ENCODE measurements at places on chromosomes 12 and 14.
A peak's percentile ranks its signal among the peaks of the same experiment; 100 is the strongest.

DNA sequence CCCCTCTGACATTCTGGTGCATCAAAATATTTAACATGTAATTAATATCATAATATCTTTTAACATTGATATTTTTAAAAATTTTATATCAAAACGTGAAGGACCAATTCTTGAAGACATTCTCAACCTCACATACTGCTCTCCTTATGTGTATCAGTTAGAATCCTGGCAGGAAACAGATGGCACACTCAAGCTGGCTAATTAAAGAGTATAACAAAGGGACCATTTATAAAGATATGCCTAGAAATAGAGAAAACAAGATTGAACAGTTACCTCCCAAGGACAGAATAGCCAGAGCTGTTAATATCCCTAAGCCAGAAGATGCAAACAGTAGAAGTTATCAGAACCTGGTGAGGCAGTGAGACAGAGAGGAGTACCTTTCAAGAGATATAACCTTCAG, 368.7 kb downstream of the NELL2 start:
- H3K27ac ChIP-seq, result no peak overlapping the region
- H3K27me3 ChIP-seq, result no peaks in the 10 kb centered on the region

GRCh38 chr12:132428936-132429601, 60.9 kb upstream of the FBRSL1 start:
- H3K27ac ChIP-seq, result peak overlapping the region; percentile 30
- no peaks in the 10 kb centered on the region for H3K36me3 ChIP-seq
- H3K27me3 ChIP-seq, result peaks cover 19% of the 10 kb centered on the region
- peaks cover 55% of the 10 kb centered on the region for H3K4me1 ChIP-seq
- DNase-seq, result no peak
- H3K4me3 ChIP-seq, result no peak overlapping the region

- no peaks in the 10 kb centered on the region for H3K27me3 ChIP-seq
- no peak for DNase-seq
- no peak overlapping the region for H3K4me3 ChIP-seq
- H3K36me3 ChIP-seq, result no peaks in the 10 kb centered on the region
- no peak overlapping the region for H3K27ac ChIP-seq
Observed at GRCh38 chr14:65879248-65880009, 466.9 kb downstream of the FUT8 start.

DNA sequence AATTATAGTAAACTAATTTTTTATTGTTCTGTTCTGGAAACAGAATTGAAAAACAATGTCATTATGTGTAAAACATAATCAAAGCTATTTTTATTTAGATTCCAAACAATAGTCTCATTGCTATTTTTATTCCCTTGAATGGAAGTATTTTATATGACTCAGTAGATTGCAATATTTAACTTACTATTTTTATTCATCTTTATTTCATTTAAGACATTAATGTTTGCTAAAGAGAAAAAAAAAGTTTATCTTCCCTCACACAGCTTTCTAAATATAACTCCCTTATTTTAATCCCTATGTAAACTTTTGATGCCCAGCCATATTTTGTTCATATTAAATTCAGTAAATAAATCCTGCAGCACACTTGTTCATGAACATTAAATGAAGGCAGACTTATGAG, 622.4 kb downstream of the SLC6A15 start:
- H3K27ac ChIP-seq, result no peak overlapping the region
- no peaks in the 10 kb centered on the region for H3K36me3 ChIP-seq
- no peaks in the 10 kb centered on the region for H3K27me3 ChIP-seq
- no peaks in the 10 kb centered on the region for H3K4me1 ChIP-seq
- no peak for DNase-seq

- H3K27ac ChIP-seq, result no peak overlapping the region
- no peaks in the 10 kb centered on the region for H3K36me3 ChIP-seq
- DNase-seq, result no peak
- no peak overlapping the region for H3K4me3 ChIP-seq
- no peaks in the 10 kb centered on the region for H3K4me1 ChIP-seq
Observed at GRCh38 chr12:90965204-90965603, 10.2 kb upstream of the CCER1 start.

- no peak overlapping the region for H3K27ac ChIP-seq
- no peaks in the 10 kb centered on the region for H3K36me3 ChIP-seq
- no peak overlapping the region for H3K4me3 ChIP-seq
- H3K27me3 ChIP-seq, result no peaks in the 10 kb centered on the region
- no peaks in the 10 kb centered on the region for H3K4me1 ChIP-seq
- no peak for DNase-seq
Observed at GRCh38 chr14:102277874-102278630, 26.9 kb downstream of the MOK start.

DNA sequence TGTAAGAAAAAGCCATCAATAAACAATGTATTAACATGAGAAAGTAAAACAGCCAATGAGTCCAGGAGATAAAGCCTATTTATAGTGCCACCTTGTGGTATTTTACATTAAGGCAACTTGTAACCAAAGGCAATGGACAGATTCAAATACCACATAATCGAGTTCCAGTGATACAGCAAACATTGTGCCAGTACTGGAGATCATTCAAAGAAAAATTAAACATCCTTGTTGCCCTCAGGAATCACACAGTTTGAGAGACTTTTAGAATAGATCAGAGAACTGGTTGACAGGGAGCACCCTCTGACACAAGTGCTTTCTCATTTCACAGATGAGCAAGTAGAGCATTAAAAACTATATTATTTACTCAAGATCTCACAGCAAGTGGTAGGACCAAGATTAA, 98.1 kb downstream of the DDHD1 start:
- H3K27ac ChIP-seq, result no peak overlapping the region
- H3K4me3 ChIP-seq, result no peak overlapping the region
- H3K27me3 ChIP-seq, result no peaks in the 10 kb centered on the region
- no peaks in the 10 kb centered on the region for H3K4me1 ChIP-seq
- H3K36me3 ChIP-seq, result no peaks in the 10 kb centered on the region
- DNase-seq, result no peak

- no peaks in the 10 kb centered on the region for H3K36me3 ChIP-seq
- no peaks in the 10 kb centered on the region for H3K27me3 ChIP-seq
- no peak overlapping the region for H3K4me3 ChIP-seq
- no peak for DNase-seq
Observed at GRCh38 chr14:33930439-33930838, 20.4 kb downstream of the EGLN3 start.

GRCh38 chr12:20493934-20494333, 125.6 kb downstream of the PDE3A start:
- H3K27ac ChIP-seq, result peak overlapping the region; percentile 23
- no peaks in the 10 kb centered on the region for H3K27me3 ChIP-seq
- no peaks in the 10 kb centered on the region for H3K36me3 ChIP-seq
- no peak for DNase-seq
- no peak overlapping the region for H3K4me3 ChIP-seq

DNA sequence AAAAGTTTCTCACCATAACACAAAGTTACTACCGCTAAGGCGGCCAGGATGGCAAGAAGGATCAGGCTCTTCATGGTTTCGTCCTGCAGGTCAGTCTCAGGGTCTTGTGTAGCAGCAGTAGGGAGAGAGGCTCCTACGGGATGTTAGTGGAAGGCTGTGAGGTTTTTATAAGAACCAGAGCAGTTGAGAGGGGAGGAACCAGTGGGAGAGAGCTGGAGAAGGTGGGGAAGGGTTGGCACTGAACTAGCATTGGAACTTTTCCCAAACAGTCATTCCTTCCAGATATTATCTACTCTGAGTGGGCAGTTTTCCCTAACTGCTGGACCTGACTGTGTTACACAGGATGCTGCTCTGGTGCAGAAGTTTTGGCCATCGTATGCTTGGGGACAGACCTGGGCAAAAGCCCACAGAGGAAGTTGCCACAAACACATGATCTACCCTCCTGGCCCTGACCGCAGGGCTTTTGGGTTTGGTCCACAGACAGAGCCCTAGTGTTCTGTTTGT, at the start of gene MGP:
Gene MGP, minus strand, starts transcription at position 137 of the 504 bp plus-strand sequence. Its CDS starts 63 bp downstream, at position 74.
- H3K27me3 ChIP-seq, result peaks cover 8% of the 10 kb centered on the region
- H3K4me3 ChIP-seq, result no peak within 1 kb of the TSS
- DNase-seq, result no peak

GRCh38 chr14:98137131-98138025, 1134.6 kb downstream of the BCL11B start:
- no peaks in the 10 kb centered on the region for H3K36me3 ChIP-seq
- no peak overlapping the region for H3K27ac ChIP-seq
- H3K4me1 ChIP-seq, result no peaks in the 10 kb centered on the region
- H3K4me3 ChIP-seq, result no peak overlapping the region
- no peaks in the 10 kb centered on the region for H3K27me3 ChIP-seq

- no peaks in the 10 kb centered on the region for H3K4me1 ChIP-seq
- H3K27me3 ChIP-seq, result no peaks in the 10 kb centered on the region
- H3K4me3 ChIP-seq, result no peak overlapping the region
- H3K36me3 ChIP-seq, result no peaks in the 10 kb centered on the region
- no peak for DNase-seq
- H3K27ac ChIP-seq, result no peak overlapping the region
Observed at GRCh38 chr14:79967001-79967400, 244.3 kb downstream of the DIO2 start.

DNA sequence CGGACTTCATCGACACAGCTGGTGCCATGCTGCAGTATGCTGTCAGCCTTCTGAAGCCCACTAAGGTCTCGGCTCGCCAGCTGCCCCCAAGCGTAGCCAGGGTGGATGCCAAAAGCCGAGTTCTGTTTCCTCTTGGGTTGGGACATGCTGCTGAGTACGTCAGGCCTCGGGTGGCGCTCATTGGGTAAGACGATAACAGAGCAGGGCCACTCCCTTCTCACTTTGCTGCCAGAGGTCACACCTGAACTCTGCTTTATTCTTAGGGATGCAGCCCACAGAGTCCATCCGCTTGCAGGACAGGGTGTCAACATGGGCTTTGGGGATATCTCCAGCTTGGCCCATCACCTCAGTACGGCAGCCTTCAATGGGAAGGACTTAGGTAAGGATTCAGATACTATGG, 11.1 kb downstream of the COQ6 start:
- no peaks in the 10 kb centered on the region for H3K4me1 ChIP-seq
- no peak for DNase-seq
- H3K36me3 ChIP-seq, result peaks cover 100% of the 10 kb centered on the region
- H3K4me3 ChIP-seq, result no peak overlapping the region
- H3K27ac ChIP-seq, result no peak overlapping the region

GRCh38 chr12:95836630-95837239, 22.0 kb upstream of the SNRPF start:
- H3K4me3 ChIP-seq, result no peak overlapping the region
- no peaks in the 10 kb centered on the region for H3K36me3 ChIP-seq

DNA sequence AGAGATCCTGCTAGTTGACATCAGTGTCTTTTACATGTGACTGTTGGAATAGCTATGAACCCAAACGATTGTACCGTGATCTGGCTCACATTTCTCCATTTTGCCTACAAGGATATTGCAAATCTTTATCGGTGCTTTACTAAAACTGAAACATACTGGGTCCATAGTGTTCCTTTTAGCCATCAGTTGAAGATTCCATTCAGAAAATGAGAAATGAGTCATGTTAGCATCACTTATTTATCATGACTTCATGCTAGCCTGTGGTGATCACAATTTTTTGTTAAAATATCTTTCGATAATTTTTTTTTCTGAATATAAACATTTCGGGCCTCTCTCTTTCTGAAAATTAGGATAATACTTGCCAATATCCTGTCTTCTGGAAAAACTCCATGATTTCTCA, 210.3 kb downstream of the EGLN3 start:
- H3K27ac ChIP-seq, result no peak overlapping the region
- no peaks in the 10 kb centered on the region for H3K36me3 ChIP-seq
- H3K4me1 ChIP-seq, result no peaks in the 10 kb centered on the region
- DNase-seq, result no peak
- no peak overlapping the region for H3K4me3 ChIP-seq
- no peaks in the 10 kb centered on the region for H3K27me3 ChIP-seq

DNA sequence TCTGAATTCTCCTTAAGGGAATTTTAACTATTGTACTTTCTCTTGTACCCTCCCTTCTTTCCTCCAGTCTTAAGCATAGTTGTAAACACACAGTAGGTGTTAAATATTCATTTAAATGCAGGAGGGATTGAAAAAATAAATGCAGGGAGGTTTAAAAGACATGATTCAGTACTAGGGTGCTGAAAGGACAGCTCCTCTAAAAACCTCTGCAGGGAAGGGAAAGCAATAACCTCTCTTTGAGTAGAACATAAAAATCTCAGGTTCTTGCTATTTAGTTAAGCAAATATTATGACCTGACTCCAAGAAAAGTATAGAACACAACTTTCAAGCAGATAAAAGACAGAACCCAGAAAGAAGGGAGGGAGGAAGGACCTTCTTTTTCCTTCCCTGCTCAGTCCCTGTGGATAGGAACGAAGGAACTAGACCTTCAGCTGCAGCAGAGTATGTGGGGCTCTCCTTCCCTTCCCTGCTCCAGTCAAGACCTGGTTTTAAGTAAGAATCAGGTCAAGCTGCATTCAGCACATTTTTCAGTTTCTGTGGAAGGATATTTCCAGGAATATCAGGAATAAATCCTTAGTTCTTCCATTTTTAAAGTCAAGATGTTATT, 4.7 kb downstream of the MAP3K9 start:
- DNase-seq, result no peak
- no peak overlapping the region for H3K4me3 ChIP-seq
- peaks cover 9% of the 10 kb centered on the region for H3K4me1 ChIP-seq
- no peaks in the 10 kb centered on the region for H3K36me3 ChIP-seq
- no peak overlapping the region for H3K27ac ChIP-seq

GRCh38 chr12:51012570-51013236, 13.5 kb downstream of the SLC11A2 start:
- peaks cover 55% of the 10 kb centered on the region for H3K4me1 ChIP-seq
- no peaks in the 10 kb centered on the region for H3K36me3 ChIP-seq
- H3K27ac ChIP-seq, result no peak overlapping the region
- H3K27me3 ChIP-seq, result no peaks in the 10 kb centered on the region
- H3K4me3 ChIP-seq, result no peak overlapping the region

DNA sequence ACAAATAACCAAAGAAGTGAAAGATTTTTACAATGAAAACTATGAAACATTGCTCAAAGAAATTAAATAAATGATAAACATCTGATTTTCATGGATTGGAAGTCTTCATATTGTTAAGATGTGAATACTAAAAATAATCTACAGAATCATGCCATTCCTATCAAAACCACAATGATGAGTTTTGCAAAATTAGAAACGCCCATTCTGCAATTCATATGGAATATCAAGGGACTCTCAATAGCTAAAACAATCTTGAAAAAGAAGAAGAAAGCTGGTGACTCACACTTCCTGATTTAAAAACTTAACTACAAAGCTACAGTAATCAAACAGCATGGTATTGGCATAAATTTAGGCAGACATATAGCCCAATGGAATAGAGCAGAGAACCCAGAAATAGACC, 40.2 kb upstream of the CCT2 start:
- peaks cover 36% of the 10 kb centered on the region for H3K36me3 ChIP-seq
- no peaks in the 10 kb centered on the region for H3K4me1 ChIP-seq
- no peaks in the 10 kb centered on the region for H3K27me3 ChIP-seq
- H3K27ac ChIP-seq, result no peak overlapping the region
- no peak for DNase-seq

- H3K27ac ChIP-seq, result no peak overlapping the region
- DNase-seq, result no peak
- H3K4me3 ChIP-seq, result no peak overlapping the region
- H3K4me1 ChIP-seq, result no peaks in the 10 kb centered on the region
- no peaks in the 10 kb centered on the region for H3K36me3 ChIP-seq
Observed at GRCh38 chr12:94736820-94737219, 86.5 kb upstream of the TMCC3 start.
